Suppressor macrophage treated with lipopolysaccharide for 1 hour (primary cell): ENCODE measurements at places on chromosomes 16 and 17.

DNA sequence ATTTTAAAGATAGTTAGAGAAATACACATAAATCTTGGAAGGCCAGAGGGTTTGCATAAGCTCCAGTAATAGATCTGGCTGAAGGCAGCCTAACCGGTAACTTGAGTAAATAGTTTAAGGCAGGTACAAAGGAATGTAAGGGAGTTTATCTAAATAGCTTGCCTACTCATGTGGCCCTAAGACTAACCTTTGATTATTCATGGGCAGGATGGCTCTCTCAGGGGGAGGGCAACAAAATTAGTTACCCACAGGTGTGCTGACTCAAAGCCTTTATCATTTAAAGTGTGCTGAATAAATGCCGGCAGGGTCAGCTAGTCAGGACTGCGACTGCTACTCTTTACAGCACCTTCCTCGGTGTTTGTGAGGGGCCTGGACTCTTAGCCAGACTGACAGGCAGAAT, 761.3 kb upstream of the KIF2B start:
- no peak for DNase-seq

DNA sequence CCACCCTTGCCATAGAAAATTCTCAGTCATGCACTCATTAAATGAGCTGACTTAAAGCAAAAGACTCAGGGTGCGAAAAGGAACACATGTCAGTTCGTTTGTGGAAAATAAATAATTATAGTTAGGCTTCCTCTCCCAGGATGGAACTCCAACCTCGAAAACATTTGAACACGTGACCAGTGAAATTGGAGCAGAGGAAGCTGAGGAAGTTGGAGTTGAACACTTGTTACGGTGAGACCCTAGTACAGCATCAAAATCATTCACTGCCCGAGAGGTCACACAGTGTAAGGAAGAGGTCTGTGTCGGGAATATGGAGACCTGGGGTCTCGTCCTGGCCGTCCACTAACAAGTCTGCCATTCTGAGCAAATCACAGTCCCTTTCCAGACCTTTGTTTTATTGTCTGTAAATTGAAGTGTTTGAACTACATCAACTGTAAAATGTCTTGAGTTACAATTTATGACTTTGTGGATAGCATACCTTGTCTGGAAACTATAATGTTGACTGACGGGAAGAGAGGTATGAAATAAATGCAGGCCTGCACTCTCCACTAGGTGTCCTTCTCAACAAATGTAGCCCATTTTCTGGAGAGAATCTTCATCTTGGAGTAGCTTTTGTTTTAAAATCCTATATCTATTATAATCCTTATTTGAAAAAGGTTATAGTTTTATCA, 7.7 kb downstream of the PSMD7 start:
- peak; percentile 9 for DNase-seq

DNA sequence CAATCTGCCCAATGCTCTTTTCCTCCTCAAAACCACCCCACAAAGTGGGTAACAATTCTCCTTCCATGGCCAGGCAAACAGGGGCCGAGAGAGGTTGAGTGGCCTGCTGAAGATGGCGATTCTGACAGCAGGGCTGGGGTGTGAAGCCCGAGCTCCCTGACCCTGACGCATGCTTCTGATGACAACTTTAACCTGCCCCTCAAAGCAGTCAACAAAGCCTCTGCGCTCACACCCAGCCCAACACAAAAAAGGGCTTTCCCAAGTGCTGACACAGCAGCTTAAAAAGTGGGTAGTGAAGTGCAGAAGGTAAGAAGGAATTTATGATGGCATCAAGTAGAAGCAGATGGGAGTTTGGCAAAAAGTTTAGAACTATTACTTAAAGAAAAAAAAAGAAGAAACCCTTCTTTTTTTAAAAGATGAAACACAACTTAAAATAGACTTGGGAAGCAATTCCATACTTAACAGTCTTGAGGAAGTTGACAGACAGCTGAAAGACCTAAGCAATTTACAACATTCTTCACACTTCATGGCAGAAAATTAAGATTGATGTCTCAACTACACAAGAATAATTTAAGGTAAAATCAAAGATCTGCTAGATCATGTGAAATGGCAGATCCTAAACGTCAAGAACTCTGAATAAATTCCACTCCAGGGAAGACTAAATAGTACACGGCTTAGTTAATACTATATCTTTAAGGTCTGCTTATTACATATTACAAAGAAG, 133.9 kb downstream of the PARN start:
- no peak for DNase-seq

GRCh38 chr17:65039336-65039988, 17.1 kb downstream of the GNA13 start:
- no peak for DNase-seq

DNA sequence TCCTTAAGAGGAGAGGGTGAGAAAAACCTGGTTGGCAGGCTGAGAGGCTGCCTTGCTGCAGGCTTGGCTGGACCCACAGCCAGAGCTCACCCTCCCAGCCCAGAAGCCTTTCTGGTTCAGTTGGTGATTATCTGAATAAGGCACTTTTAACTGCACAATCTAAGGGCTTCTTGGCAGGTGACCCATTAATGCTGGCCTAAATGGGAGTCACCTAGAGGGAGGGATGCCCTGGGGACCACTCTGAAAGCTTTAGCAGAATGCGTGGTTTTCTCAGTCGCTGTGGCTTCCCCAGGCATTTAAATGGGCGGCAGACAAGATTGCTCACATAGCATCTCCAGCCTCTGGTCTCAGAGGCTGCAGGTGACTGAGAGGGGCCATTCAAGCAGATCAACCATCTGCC, 33.2 kb upstream of the SHISA9 start:
- no peak for DNase-seq

DNA sequence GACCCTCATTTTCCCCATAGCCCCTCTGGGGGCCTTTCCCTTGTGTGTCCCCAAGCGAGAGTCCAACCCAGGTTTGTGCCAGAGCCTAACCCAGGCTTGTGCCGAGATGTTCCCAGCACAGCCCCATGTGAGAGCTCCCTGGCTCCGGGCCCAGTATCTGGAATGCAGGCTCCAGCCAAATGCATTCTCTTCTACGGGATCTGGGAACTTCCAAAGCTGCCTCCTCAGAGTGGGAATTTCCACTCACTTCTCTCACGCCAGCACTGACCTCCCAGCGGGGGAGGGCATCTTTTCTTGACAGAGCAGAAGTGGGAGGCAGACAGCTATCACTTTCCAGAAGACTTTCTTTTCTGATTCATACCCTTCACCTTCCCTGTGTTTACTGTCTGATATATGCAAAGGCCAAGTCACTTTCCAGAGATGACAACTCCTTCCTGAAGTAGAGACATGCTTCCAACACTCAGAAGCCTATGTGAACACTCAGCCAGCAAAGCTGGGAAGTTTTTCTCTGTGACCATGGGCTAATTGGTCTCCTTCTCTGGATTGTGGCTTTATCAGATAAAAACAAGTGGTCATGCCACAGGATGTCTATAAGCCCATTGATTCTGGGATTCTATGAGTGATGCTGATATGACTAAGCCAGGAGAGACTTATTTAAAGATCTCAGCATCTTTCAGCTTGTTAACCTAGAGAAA, 2.5 kb upstream of the CCL2 start:
- DNase-seq = peak; percentile 98

DNA sequence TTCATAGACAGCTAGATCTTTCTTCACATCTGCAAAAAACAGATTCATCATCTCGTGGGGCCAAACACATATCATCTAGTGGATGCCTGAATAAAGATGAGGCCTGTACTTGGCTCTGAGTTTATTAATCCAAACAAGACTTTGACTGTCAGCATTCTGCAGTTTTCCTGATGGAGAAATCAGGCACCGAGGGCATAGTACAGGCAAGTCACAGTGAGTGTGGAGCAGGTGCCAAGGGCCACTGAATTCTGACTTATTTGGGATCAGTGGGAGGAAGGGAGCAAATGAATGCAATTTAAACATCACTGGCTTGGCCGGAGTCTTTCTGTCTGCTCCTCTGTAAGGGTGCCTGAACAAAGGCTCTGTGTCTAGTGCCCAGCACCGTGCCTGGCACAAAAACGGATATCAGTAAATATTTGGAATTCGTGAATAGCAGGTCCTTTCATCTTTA, 975 bp downstream of the CFAP20 start:
- DNase-seq = no peak

DNA sequence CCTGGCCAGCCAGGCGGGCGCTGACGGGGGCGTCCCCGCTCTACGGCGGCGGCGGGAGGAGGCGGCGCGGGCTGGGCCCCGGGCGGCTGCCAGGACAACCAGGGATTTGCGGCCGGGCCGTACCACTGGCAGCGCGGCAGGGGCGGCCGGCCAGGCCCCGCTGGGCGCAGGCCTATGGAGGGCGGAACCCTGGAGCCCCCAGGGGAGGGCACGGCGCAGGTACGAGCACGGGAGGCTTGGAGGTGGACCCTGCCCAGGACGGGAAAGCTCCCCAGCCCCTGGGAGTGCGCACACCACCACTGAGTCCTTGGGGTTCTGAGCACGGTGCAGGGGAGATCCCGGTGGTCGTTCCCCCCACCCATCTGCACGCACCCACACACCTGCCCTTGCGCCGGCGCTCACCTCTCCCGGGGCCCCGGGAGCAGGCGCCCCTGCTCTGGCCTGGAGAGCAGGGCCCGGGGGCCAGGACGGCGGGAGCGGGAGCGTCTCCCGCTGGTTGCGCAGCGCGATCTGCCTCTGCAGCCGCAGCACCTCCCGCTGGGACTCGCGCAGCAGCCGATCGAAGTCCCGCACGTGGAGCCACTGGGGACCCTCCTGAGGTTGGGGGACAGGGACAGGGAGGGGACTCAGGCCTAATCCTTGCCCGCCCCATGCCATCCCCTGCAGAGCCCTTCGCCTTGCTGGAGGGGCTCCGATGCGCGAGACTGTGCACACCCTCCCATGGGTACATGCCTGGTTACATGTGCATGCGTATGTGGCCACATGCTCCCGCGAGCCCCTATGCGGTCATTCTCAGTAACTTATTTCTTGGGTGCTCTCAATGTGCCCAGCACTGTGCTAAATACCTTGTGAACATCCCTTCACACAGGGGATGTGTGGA, 3.9 kb downstream of the TSPOAP1 start:
- no peak for DNase-seq

DNA sequence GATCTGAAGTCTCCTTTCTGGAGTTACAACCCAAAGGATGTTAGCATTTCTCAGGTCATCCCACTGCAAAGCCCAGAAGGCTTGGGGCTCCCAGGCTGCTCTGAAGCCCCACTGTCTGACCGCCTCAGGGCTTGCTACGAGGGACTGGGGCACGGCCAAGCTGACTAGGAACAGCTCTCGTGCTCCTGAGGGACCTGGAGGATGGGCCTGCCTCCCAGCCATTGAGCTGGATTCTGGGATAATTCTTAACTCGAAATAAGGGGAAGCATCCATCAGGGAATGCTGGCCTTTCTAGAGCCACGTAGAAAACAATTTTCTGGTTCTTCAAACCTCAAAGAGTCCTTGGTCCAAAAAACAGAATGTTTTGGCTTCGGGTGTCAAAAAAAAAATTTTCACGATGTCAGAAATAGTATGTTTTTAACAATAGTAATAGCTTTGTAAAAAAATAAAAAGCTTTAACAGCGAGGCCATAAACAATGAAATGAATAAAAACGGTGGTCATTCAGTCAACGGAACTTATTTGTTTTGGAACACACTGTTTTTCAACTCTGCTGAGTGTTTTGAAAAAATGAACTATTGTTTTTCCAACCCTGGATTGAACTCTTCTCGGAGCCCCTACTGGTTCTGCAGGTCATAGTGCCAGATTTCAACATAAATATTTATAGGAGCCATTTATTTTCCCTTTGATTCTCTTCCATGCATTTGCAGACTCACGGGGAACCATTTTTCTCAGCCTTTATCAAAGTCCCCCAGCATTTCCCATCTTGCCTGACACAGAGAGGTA, 16.4 kb upstream of the HERPUD1 start:
- DNase-seq = no peak

- DNase-seq = no peak
These were observed 23.8 kb downstream of the UBN1 start for GRCh38 chr16:4871071-4871470.

- peak; percentile 34 for DNase-seq
These were observed 14.4 kb upstream of the FAAP100 start for GRCh38 chr17:81566461-81567126.

- no peak for DNase-seq
These were observed 143.9 kb upstream of the HS3ST2 start for GRCh38 chr16:22670044-22670536.

DNA sequence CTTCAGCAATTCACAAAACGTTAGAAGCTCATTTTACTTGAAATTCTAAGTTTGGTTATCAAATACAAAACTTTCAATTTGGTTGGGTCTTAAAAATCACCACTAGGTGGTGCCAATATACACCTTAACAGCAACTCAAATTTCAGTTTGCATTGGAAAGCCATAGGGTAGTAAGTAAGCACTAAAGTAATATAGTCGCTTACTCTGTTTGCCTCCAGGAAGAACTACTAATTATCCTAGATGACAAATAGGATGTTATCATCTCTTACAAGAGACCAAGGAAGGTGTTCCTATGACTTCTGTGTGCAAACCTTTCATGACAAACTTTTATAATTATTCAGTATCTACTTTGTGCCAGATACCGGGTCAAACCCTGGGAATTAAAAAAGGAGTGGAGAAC, 93.3 kb downstream of the MYO1D start:
- peak; percentile 65 for DNase-seq

GRCh38 chr16:79986352-79986751, 385.8 kb upstream of the MAF start:
- DNase-seq = no peak

GRCh38 chr16:62213763-62214162, 177.5 kb upstream of the CDH8 start:
- no peak for DNase-seq

DNA sequence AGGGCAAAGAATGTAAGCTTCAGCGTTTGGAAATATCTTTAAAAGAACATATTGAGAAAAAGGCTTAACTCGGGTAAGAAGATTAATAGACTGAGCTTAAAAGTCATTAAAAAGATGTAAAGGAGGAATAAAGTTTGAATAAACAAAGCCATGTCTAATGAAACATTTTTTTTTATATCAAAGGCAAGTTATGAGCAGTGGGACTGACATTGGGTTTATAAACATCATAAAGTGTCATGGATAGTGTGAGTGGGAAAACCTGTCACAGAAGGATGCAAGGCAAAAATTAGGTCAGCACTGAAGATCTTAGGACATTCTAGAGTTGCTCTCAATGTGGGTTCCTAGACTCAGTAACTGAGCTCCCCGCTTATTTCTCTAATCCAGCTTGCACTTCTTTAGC, 438.0 kb upstream of the CDH11 start:
- no peak for DNase-seq

- DNase-seq = no peak
These were observed 117.0 kb downstream of the AATF start for GRCh38 chr17:37065486-37066321.

DNA sequence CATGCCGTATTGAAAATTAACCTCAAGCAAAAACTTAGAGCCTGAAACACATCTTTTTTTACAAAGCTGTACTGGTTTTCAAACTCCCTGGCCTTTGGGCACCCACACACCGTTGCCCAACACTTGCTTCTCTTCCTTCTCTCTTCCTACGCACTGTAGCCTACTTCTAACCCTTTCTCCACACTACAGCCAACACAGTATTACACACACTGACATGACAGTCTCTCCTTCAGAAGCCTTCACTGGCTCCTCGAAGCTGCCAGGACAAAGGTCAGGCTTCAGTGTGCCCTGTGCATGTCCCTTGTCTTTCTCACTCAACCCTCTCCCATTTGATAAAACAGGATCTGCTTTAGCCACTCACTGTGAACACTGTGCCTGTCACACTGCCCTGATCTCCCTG, 8.0 kb downstream of the FANCA start:
- peak; percentile 73 for DNase-seq
